Fibroblast of skin of back (primary cell): ENCODE measurements at places on chromosomes 13 and 19.

DNA sequence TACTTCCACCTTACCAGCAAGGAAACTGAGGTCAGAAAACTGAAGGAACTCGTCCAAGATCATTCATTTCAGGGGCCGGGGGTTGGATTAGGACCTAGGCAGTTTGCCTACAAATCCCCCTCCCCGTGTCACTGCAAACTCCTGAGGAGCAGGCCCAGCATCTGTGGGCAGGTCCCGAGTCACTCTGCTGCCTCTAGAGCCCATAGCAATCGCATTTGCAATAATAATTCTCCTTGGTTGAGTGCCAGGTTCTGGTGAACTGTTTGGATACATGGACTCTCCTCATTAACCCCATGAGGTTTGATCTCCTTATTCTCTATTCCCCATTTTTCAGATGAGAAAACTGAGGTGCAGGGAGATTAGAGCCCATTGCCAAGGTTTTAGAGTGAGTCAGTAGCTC, 903 bp downstream of the PIN1 start:
- DNase-seq: peak; percentile 54

- peak; percentile 75 for DNase-seq
These were observed 900 bp downstream of the PPP1R13L start for GRCh38 chr19:45403781-45404556.

- DNase-seq: no peak
These were observed 10.5 kb upstream of the MIER2 start for GRCh38 chr19:355134-355533.

DNA sequence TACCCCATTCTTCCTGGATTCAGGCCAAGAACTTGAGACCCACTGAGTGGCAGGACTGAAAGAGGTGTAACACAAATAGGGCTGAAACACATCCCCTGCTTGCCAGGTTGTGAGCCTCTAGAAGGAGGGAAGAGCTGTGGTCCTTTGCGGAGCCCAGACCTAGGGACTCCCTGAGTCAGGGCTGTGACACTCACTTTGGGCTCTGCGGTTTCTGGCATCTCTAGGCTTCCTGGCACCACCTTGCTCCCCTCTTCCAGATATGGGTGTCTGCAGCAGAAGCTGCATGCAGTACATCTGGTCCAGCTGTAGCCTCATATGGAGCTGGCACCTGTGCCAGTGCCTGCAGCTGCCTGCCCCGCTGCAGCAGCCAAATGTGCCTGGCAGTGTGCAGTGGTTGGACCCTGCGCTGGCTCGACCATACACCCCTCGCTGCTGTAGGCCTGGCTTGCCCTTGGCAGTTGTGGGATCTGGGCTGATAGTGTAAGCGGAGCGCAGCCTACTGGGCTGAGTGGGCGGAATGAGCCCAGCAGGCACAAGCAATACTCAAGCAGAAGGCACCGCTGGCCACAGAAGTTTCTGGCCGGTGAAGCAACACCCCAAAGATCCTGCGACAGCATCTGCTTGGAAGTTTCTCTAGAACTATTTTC, 290.4 kb downstream of the SLITRK6 start:
- DNase-seq: no peak

- DNase-seq: peak; percentile 27
These were observed 1.6 kb downstream of the MISP3 start for GRCh38 chr19:14073925-14074838.

DNA sequence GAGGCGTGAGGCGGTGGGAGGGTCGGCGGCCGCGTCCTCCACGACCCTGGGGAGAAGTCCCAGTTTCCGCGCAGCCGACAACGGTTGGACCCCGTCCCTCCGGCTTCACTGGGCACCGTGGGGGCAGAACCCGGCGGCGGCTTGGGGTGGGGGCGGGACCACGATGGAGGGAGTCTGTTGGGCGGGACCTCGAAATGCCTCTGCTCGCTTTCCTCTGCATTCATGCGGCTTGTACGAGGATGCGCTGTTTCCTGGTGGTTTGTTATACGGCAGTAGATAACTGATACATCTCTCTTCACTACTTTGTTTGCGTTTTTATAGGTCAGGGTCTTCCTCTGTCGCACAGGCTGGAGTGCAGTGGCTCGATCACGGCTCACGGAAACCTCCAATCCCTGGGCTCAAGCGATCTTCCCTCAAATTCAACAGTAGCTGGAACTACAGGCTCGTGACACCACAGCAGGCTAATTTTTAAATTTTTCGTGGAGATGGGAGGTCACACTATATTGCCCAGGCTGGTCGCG, 24.6 kb upstream of the ZNF846 start:
- peak; percentile 66 for DNase-seq

GRCh38 chr19:40159744-40160143, 31.5 kb upstream of the MAP3K10 start:
- DNase-seq: no peak

GRCh38 chr19:56725829-56726424, 54.4 kb upstream of the ZNF835 start:
- DNase-seq: no peak

GRCh38 chr19:15866636-15867035, 31.2 kb downstream of the CYP4F2 start:
- DNase-seq: no peak

DNA sequence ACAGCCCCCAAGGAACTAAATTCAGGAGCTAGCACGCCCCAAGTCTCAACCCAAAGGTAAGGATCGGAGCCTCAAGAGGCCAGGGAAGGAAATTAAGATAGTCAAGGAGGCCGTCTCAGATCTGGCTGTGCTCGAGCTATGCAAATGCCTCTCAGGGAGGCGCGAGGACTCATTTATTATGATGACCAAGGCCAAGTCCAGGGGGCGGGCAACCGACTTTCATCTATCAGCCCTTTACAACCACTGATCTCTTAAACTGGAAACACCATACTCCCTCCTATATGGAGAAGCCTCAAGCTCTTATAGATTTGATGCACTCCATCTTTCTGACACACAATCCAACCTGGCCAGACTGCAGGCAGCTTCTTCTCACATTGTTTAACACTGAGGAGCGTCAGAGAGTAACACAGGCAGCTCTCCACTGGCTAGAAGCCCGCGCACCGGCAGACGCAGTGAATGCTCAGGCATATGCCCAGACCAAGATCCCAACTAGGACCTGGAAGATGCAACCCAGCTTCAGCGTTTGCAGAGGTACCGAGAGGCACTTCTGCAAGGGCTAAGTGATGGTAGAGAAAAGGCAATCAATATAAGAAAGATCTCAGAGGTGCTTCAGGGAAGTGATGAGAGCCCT, 9.6 kb upstream of the SLC15A1 start:
- DNase-seq: no peak

GRCh38 chr19:50458396-50459066, 17.8 kb upstream of the EMC10 start:
- peak; percentile 9 for DNase-seq

DNA sequence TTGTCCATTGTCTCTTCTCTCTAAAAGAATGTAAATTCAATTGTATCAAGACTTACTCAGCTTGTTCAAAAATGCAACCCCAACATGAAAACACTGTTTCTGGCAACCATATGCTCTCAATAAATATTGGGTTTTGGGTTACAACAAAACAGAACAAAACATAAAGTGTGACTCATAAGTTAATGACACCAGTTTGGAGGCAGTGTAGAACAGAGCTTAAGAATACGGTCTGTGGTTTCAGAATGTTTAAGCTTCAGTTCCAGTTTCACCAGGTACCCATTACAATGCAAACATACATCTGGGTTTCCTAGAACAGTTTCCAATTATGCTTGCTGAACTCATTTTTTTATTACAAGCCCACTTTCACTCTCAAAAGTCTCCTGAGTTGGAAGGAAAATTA, 285.8 kb upstream of the PCDH9 start:
- DNase-seq: peak; percentile 23
